Activated CD8-positive, alpha-beta memory T cell treated with anti-CD3 and anti-CD28 coated beads for 1 hour (primary cell): ENCODE measurements at places on chromosomes 4 and X.

- DNase-seq = no peak
Observed at GRCh38 chrX:9610771-9611392, 146.0 kb downstream of the TBL1X start.

- no peak for DNase-seq
Observed at GRCh38 chr4:162115333-162115732, 48.5 kb downstream of the FSTL5 start.

DNA sequence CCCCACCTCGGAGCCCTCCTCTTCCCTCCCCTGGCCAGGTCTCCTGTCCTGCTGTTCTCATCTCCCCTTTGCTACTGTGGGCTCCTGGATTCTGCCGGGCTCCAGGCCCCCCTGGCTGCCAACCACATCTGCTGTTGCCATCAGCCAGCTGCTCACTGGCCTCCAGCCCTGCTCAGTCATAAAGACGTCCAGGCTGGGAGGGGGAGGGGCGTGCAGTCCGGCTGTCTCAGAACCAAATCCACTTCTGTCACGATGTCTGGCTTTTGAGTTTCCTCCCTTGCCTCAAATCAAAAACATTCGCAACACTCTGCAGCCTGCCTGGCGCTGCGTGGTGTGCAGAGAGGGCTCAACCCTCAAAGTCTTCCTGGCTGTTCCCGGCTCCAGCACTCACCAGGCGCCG, 7.1 kb downstream of the RASL11B start:
- no peak for DNase-seq

- DNase-seq = no peak
Observed at GRCh38 chr4:13097971-13098370, 386.2 kb downstream of the RAB28 start.

DNA sequence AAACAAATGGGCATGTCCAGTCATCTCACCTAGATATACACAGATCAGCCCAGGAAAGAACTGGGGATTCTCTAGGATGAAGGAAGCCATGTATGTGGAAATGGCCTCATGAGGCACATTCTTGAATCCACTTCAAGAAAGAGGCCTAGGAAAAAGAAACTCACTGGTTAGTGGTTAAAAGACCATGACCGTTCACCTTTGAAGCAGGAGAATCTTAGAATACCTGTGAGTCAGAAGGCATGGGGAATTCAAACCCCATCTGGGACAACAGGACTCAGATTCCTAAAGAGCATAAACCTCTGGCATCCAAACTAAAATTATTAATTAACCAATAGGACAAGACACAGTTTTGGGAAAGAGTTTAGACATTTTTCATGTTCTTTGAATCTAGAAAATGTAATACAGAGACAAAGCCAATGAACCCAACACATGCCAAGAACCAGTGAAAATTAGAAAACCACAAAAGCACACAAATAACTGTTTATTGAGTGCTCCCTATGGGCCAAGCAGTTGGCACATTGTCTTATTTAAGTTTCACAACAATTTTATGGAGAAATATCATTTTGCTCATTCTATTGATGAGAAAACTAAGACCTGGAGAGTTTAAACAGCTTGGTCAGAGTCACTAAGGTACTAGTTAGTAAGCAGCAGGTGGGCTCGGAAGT, 97.5 kb downstream of the NPNT start:
- DNase-seq = no peak

GRCh38 chr4:152581536-152582160, 45.8 kb upstream of the FBXW7 start:
- DNase-seq = no peak

GRCh38 chr4:3529363-3529762, 2.9 kb downstream of the LRPAP1 start:
- DNase-seq = no peak

DNA sequence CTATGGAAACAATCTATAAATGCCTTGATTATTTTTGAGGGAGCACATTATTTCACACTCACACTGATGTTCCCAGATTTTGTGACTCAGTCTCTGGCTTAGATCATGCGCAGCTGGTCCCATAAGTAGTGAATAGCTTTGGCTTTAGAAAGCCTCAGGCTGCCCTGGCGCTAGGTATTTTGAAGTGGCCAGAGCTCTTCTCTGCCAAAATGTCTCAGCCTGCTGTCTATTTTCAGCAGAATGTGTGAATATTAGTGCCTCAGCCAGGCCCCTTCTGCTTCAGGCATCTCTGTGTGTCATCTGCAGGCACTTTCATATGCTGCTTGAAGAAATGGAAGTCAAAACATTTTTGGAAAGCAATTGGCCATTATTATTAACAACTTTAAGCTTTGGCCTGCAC, 931.0 kb upstream of the INTU start:
- DNase-seq = no peak

DNA sequence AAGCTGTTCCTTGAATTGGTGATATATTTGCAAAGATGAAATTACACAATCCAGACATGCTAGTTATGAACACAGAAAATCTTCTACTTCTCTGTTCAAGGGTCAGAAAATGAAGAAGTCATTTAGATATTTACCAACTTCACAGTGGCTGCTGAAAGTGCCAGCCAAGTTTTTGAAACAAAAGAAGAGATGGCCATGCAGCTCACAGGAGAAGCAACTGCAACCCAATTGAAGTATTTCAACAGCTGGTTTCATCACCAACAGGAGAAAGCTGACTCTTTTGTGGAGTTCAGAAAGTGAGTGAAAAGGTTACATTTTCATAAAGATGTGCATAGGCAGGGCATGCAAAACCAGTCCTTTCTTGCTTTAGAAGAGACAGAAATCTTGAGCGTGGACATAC, 70.1 kb upstream of the LSM6 start:
- no peak for DNase-seq

GRCh38 chrX:40887476-40887875, 152.1 kb upstream of the MED14 start:
- DNase-seq = no peak
